ENCODE measurements at places on chromosomes 2 and 18. TPM values are rescaled to one million over a fixed set of nuclear protein-coding genes. Genes with fewer than 3 reads are reported as not detected.

The ARPC2 gene
- total RNA-seq = 346 TPM

The FHOD3 gene
- 85.5 TPM for total RNA-seq

The TLX2 gene
- not detected for total RNA-seq

The DSG4 gene
- not detected for total RNA-seq

The IHH gene
- total RNA-seq = not detected

The CCL20 gene
- total RNA-seq = 3.0 TPM

The USP40 gene
- 44.2 TPM for total RNA-seq

The UGT1A4 gene
- not detected for total RNA-seq

The SLC5A7 gene
- not detected for total RNA-seq

The IL36RN gene
- not detected for total RNA-seq

The GALNT3 gene
- 5.4 TPM for total RNA-seq

The KCNG2 gene
- not detected for total RNA-seq

The STRADB gene
- 35.6 TPM for total RNA-seq

The NCKAP5 gene
- 9.2 TPM for total RNA-seq

The SERPINB7 gene
- total RNA-seq = 31.5 TPM

The LYG2 gene
- total RNA-seq = not detected

The RAPH1 gene
- total RNA-seq = 22.3 TPM

The KYNU gene
- total RNA-seq = 1.8 TPM

The GREB1L gene
- total RNA-seq = 0.30 TPM

Measured in smooth muscle cell of the umbilical artery (primary cell).